Mammary epithelial cell (primary cell): ENCODE measurements at places on chromosomes 12 and 14. TPM values are rescaled to one million over a fixed set of nuclear protein-coding genes. Genes with fewer than 3 reads are reported as not detected.

GRCh38 chr12:50157259-50157658 is 9.9 kb downstream of the CERS5 start:
- no peak for DNase-seq

DNA sequence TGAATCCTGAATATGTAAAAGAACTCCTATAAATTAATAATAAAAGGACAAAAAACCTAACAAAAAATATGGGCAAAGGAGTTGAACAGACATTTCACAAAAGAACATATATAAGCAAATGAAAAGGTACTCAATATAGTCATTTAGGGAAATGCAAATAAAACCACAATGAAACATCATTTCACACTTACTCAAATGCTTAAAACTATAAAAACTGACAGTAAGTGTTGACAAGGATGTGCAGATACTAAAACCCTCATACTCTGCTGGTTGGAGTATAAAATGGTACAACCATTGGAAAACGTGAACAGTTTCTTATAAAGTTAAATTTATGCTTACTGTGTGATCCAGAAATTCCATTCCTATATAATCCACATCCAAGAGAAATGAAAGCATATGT is 247.1 kb downstream of the GXYLT1 start:
- no peak for DNase-seq

The TSHR gene
- polyA plus RNA-seq = not detected

The AICDA gene
- polyA plus RNA-seq = not detected

DNA sequence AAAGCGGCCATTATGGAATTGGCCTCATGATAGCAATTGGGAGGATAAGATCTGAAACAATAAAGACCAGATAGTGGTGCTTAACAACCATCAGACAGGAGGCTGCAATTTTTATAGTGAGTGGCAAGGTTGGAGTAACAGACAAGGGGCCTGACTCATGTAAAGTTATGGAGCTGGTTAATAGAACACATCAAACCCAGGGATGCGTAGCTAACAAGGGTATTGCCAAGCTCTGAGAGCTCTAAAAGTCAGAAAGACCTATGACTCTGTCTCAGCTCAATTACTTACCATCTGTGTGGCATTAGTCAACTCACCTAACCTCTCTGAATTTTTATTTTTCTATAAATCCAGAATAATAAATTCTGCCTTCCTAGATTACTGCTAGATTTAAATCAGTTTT is 1731.5 kb upstream of the FLRT2 start:
- DNase-seq = no peak

DNA sequence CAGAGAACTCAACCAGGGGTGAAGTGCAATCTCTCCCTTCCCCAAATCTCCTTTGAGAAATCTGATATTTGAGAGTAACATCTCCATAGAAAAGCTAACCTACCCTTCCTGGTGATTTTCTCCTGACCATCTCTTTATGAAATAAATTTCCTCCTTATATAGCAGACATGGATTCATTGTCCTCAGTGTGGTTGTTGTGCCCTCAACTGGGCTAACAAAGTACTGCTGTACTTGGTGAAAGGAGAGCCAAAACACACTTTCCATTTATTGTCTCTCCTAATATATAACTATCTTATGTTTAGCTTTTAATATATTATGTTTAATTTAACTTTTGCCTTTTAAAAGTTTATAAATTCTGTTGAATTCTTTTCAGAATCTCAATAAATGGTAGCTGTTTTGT is 65.1 kb upstream of the SLCO1B1 start:
- no peak for DNase-seq

DNA sequence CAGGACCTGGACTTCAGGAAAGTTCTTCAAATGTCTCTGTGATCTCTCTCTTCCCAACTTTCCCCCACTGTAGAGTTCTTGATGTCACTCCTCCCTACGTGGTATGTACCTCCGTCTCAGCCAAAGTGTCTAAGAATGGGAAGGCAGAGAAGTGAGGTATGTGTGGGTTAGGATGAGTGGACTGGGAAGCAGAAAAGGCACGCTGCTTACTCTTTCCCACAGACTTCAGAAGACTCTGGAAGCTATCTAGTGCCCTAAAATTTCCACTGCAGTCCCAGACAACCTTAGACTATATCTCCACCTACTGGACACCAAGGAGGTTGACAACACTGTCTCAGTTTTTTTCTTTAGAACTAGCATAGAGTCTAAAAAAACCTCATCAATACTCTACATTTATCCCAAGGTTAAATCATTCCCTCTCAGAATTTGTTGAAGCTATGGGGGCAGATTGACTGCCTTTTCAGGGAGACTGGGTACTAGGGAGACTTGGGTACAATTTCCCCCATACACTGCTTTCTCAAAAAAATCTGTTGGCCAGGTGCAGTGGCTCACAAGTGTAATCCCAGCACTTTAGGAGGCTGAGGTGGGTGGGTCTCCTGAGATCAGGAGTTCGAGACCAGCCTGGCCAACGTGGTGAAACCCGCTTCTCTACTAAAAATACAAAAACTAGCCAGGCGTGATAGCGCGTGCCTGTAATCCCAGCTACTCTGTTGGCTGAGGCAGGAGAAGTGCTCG is 20.6 kb upstream of the ITGA5 start:
- DNase-seq = peak; percentile 59

The RIMKLB gene
- polyA plus RNA-seq = 12.9 TPM

DNA sequence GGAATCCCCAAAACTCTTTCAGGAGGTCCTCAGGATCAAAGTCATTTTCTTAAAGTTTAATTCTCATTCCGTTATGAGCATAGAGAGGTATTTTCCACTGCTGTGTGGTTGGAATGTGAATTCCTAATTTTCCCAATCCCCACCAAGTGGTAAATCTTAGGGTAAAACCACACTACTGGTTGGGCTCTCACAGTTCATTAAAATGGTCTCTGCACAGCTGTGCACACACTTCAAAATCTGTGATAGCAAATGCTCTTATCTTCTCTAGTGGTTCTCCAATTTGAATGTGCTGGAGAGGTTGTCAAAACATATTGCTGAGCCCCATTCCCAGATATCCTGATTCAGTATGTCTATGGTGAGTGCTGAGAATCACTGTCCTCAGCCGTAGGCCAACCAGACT is 189.1 kb downstream of the BMP4 start:
- no peak for DNase-seq

The SIRT4 gene
- 0.77 TPM for polyA plus RNA-seq

DNA sequence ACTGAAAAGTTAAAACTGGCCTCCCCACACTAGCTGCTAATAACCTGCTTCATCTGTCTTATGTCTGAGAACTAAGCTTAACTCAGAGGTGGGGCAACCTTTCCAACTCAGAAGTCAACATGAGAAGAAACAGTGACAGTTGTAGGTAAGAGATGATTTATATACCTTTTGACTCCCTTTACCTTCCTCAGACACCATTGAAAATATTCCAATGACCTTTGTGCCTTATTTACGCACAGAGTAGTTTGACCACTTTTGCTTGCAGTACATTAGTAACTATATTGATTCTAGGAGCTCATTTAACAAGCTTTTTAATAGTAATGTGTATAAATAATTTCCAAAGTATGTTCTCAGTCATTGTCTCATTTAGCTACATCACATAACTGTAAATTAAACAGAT is 77.6 kb downstream of the ALX1 start:
- no peak for DNase-seq

DNA sequence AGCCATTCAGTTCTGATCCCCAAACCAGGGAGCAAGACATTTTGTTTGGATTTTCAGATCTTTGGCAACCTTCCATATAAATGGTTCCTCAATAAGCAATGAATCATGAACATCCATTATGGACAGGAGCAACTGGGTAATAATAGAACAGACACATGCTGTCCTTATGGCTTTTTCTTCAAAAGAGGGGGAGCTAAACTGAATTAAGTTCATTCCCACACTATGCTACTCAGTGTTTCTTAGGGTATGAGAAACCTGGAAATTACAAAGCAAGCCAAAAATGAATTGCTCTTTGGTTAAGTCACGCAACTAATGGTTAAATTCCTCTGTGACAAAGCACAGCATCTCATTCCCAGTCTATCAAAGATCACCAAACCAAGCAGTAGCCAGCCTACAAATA is 51.0 kb downstream of the PTGER2 start:
- DNase-seq = no peak
